ENCODE measurements at places on chromosomes 5 and 9.

GRCh38 chr9:126304207-126304970 is 22.2 kb upstream of the MVB12B start:
- no peak for DNase-seq

- DNase-seq: no peak
Measured at GRCh38 chr5:156121882-156122281, 205.1 kb upstream of the SGCD start.

GRCh38 chr5:20555034-20555433 is 567.0 kb upstream of the CDH18 start:
- no peak for DNase-seq

- no peak for DNase-seq
Measured at GRCh38 chr5:137506296-137506695, 7.2 kb upstream of the SPOCK1 start.

- DNase-seq: no peak
Measured at GRCh38 chr5:124923131-124923530, 176.7 kb upstream of the ZNF608 start.

- DNase-seq: no peak
Measured at GRCh38 chr5:141858079-141858765, 20.0 kb downstream of the PCDH1 start.

DNA sequence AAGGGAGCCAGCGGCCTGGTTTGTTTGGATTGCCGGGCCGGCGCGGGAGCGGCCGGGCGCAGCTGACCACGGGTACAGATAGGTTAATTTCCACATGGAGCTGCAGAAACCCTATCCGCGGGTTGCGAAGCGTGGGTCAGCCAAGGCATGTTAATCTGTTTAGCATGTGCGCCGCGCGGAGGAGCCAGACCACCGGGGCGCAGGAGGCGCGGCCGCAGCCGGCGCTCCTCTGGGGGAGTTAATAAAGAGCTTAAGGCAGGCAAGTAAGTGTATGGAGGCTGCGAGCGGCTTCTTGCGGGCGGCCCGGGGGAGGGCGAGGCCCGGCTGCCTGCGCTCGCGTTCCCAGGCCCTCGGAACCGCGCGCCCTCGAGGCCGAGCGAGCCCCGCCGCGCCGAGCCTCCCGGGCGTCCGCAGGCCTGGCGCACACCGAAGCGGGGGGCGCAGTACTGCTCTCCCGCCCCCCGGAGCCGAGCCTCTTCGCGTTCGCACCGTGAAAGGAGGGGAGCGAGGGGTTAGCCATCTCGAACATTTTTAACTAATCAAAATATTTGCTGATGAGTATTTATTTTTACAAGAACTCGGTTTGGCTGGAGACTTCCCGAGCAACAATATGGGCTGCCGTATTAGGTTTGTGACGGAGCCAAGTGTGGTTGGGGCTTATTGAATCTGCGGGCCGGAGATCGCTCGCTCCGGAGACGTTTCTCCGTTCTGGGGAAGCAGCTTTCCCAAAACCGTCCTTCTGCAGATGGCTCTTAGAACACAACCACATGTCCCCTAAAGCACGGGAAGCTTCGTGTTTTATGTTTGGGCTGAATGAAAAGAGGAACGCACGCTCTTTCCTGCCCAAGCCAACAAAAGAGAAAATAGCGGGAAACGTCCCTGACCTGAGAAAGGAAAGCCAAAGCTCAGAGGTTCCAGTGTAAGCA is 28.8 kb downstream of the FOXD1 start:
- DNase-seq: no peak

DNA sequence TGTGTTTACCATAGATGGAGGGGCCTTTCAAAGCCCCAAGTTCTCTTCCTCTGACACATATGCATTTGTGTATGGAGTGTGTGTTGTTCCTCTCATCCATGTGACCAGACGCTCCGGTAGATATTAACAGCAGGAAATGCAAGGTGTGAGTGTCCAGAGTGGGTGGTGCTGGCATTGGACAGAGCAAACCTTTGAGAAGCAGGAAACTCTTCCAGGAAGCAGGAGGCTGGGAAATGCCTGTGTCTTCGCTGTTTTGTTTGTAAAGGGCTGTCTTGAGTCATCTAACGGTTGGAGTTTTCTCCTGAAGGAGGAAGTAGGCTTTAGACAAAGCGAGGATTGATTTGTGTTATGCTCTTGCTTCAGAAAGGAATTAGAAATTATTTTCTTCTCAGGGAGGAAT is 370.9 kb downstream of the PLK2 start:
- no peak for DNase-seq
